ENCODE measurements at places on chromosomes 1 and 21.

DNA sequence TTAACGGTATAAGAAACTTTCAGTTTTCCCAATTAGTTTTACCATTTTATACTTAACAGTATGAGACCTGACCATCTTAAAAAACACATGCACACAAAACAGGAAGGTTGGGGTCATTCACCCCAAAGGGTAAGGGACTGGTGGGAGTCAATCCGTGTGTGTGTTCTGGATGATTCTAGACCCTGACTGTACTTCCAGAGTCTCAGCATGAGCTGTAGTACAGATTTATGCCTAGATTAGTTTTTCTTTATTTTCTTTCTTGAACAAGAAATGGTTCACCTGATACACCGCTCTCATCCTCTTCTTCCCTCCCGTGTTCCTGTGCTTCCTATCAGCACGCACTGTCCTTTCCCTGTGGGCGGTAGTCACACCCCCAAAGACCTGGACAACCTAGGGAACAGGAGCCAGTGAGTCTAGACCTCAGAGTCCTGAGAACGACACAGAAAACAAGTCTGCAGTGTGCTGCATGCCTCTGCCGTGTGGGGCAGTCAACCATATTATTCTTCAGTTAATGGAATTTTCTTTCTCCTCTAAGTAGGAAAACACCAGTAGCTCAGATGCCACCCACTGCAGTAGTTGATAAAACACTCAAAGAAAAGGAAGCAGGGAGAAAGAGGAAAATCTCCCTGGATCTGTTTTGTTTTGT, 38.9 kb upstream of the MRPS6 start:
- DNase-seq: no peak

DNA sequence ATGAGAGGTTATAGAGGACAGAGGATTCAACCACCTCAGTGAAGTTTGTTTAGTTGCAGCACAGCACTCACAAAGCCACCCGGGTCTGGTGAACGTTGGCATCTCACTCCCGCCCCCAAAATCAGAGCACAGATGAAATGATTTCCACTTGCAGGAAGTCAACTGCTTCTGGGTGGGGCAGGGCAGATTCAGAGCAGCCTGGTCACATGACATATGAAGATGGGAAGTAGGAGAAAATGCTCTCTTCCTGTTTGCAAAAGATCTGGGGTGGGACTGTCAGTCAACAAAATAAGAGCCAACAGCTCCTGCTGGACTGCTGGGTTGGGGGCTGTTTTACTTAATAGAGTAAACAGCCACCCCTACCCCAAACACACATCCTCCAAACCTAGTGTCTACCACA, 43.2 kb downstream of the LRRC71 start:
- peak; percentile 7 for DNase-seq

DNA sequence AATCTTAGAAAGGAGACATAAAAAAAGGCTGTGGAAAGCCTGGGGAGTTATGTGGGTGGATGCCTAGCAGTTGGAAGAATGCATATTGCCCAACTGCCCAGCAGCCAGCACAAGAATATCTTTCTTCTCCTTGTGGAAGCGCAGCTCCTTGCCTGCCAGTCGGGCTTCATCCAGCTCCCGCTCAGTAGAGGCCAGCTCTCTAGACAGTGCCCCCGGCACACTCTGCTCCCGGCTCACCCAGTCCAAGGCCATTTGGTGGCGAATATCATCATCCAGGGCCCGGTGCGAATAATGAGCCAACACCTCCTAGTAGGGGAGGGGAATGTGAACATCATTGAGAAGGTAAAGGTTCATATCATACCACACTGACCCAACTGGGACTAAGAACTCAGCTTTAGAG, 9.0 kb upstream of the RBM8A start:
- DNase-seq: no peak

GRCh38 chr1:233627823-233628222, 13.9 kb downstream of the KCNK1 start:
- no peak for DNase-seq

- DNase-seq: no peak
Observed at GRCh38 chr1:43284546-43285110, 753 bp downstream of the C1orf210 start.

- no peak for DNase-seq
Observed at GRCh38 chr21:34911360-34911759, 137.7 kb downstream of the RUNX1 start.

- DNase-seq: no peak
Observed at GRCh38 chr1:229015806-229016205, 255.1 kb upstream of the RAB4A start.

- DNase-seq: no peak
Observed at GRCh38 chr1:152048416-152049009, 11.7 kb upstream of the S100A11 start.

GRCh38 chr1:10813799-10814198, 17.4 kb upstream of the CASZ1 start:
- no peak for DNase-seq

DNA sequence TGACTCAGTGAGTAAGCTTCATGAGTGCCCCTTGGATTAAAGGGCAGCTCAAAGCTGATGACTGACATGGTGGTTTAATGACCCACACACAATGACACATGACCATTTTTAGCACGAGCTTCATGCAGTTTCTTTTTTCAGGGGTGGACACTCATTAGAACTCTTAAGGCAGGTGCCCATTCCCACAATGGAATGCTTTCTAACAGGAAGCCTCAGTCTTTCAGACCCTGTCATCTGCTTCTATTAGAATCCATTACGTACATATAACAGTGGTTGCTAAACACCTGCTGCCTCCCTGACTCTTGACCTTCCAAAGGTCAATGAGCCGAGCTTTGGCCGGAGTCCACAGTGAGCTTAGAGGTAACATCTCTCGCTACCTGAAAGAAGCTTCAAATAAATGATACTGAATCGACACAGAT, 27.4 kb downstream of the AKNAD1 start:
- no peak for DNase-seq

GRCh38 chr1:182083851-182084486, 22.5 kb upstream of the ZNF648 start:
- no peak for DNase-seq

GRCh38 chr21:44929799-44930542, 9.3 kb upstream of the ITGB2 start:
- no peak for DNase-seq

GRCh38 chr21:20999659-21000058, 1.4 kb downstream of the NCAM2 start:
- DNase-seq: no peak

DNA sequence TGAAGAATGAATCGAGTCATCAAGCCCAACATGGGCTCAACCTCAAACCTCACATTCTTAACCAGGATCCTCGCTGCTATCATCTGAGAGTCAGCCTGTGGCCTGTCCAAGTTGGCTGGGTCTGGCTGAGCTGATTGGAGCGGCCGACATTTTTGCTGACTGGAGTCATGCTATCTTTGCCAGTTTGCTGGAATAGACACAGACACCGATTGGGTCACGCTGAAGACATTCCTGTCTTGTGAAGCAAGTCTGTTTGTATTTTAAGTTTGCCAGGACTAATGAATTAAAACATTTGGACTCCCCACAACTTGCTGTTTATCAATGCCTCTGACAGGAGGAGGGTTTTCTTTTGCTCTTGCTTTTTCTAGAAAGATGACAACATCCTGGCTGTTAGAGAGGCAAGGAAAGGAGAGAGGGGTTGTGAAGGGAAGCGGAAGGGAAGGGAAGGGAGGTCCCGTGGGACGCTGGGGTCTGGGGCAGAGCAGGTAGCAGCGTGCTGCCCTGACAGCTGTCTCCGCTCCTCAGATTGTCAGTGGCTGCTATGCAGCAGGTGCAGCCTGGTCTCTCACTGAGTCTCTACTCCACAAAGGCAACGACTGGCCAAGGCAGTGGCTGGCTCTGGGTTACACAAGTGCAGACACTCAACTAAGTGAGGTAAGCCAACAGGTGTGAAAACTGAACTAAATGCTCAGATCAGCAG, at the start of gene MAP3K7CL:
MAP3K7CL (plus strand) TSS at position 375 of the 700 bp plus-strand sequence. CDS start 2,701 bp downstream, outside the sequence.
- DNase-seq: no peak

GRCh38 chr1:12063141-12064072, at the start of gene TNFRSF8:
TSS of gene TNFRSF8 (plus strand) at chr1:12063303. CDS start at chr1:12063599, 296 bp downstream.
- DNase-seq: peak; percentile 62

DNA sequence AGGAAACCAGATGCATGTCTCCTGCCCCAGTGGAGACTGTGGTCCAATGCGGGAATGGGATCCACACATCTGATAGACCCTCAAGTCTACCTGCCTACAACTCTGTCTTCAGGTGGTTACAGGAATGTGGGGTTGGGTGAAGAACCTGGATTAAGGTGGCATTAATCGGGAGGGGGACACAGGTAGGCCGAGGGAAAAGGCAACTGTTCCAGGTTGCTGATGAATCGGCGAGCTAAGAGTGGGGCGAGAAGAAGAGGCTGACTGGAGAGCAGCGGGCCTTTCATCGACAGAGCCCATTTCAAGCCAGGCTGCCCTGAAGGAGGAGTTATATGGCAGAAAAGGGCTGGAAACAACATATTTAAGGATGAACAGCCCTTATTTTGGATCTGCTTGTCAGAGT, 836 bp downstream of the CD2 start:
- DNase-seq: no peak

- no peak for DNase-seq
Observed at GRCh38 chr1:57311006-57311405, 112.9 kb downstream of the DAB1 start.

DNA sequence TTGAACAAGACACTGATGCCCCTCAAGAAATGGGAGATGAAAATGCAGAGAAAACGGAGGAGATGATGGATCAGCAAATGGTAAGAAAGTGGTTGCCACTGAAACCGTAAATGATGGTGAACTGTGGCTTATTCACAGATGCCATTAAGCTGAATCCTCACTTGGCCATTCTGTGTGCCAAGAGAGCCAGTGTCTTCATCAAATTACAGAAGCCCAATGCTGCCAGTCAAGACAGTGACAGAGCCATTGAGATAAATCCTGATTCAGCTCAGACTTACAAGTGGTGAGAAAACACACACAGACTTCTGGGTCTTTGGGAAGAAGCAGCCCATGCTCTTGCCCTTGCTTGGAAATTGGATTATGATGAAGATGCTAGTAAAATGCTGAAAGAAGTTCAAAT, 52.5 kb downstream of the NBPF6 start:
- no peak for DNase-seq

GRCh38 chr1:56646611-56647010, 1.5 kb downstream of the PRKAA2 start:
- no peak for DNase-seq

DNA sequence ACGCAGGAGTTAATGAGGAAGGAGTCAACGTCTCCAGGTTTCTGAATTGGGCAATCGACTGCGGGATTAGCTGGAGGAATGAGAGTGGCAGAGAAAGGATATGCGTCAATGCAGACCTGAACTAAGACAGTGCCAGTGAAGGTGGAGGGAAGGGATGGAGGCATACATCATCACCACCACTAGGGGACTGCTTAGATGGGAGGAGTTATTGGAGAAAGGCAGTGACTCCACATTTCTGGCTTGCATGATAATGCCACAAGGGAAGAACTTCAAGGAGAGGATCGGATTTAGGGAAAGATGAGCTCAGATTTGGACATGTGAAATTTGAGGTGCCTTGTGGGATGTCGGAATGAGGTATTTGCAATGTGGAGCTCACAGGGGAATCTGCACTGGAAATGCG, 17.5 kb downstream of the VASH2 start:
- DNase-seq: no peak

DNA sequence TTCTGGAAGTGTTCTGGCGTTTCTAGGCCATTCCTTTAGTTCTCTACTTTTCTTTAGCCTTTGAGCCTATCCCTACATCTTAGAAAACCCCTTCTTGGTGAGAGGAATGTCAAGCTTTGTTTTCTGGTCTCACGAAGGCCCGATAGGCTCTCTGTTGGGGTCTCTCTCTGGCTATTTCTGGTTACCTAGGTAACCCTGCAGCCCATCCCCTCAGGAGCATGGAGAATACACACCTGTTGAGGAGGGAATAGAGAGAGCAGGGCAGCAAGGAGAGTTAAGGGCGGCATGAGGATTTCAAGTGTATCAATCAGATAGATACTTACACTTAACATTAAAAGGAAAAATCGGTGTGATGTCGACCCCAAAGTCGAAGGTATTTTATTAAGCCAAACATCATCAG, 45.7 kb downstream of the LRRC8D start:
- no peak for DNase-seq

- no peak for DNase-seq
Observed at GRCh38 chr1:94641990-94642389, 100.4 kb upstream of the F3 start.

- DNase-seq: no peak
Observed at GRCh38 chr1:154605534-154605933, 2.5 kb downstream of the ADAR start.

DNA sequence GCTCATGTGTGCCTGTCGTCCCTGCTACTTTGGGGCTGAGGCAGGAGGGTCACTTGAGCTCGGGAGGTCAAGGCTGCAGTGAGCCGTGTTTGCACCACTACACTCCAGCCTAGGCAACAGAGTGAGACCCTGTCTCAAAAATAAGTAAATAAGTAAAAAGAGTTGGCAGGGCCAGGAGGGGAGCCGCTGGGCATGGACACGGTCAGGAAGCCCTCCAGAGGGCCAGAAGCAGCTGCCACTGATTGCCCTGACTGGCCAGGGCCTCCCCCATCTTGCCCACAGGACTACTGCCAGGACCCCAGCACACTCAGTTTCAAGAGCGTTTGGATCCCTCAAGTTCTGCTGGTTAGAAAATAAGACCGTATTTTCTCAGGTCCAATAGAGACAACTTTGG, 112.2 kb upstream of the IPO9 start:
- DNase-seq: no peak

GRCh38 chr1:87226341-87226760, 102.3 kb upstream of the LMO4 start:
- no peak for DNase-seq

- no peak for DNase-seq
Observed at GRCh38 chr1:7084232-7084894, 299.1 kb downstream of the CAMTA1 start.

DNA sequence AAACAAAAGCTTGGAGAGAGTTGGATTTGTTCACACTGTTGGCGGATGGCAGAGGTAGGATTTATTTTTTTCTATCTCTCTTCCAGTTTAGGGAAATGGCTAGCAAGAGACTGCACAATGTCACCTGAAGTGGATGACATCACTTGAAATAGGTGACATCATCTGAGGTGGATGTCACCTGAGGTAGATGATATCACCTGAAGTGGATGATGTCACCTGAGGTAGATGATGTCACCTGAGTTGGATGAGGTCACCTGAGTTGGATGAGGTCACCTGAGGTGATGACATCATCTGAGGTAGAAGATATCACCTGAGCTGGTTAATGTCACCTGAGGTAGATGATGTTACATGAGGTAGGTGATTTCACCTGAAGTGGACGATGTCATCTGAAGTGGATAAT, 413.4 kb downstream of the DSCAM start:
- no peak for DNase-seq

Data from T-helper 2 cell treated with Interferon-gamma antibody and Interleukin-4, amounts not matched to agents 5 μg/mL and 100 μg/mL, for 36 hours (primary cell).